DMS53 (cell line): ENCODE measurements at places on chromosomes 12 and 14.
A peak's percentile ranks its signal among the peaks of the same experiment; 100 is the strongest.

DNA sequence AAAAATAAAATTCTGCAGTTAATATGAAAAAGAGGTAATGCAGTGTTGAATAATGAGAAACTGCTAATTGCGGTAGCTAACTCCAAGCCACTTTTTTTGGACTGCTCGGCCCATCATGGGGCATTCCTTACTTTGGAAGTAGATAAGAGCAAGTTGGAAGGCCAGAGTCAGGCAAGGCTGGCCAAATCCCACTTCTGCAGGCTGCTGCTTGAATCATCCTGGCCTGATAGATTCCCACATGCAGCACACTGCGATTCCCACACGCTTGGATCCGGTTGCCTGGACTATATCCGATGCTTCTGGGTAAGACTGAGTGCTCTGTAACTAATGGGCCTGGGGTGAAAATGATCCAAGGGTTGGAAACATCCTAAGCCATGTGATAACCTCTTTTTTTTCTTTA, 10.6 kb downstream of the EIF2B2 start:
- DNase-seq, result no peak

DNA sequence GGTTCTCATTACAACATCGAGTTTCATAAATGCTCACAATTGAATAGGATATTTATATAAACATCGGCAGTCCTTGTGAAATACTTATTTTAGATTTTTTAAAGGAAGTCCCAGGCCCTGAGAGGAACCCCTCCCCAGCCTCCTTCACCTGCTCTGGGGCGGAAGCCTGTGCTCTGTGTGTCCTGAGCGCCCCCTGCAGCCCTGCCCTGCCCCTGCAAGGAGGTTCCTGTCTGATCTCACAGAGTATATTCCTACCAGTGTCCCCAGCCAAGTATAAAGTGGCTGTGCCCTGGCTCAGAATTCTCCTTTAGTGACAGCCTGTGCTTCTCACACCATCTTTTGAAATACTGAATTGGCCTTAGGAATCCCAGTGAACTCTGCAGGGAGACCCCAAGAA, 659.5 kb downstream of the TMEM121 start:
- DNase-seq, result no peak

- no peak for DNase-seq
These were observed 16.2 kb upstream of the PLEKHG3 start for GRCh38 chr14:64688031-64688430.

- peak; percentile 34 for DNase-seq
These were observed 45.5 kb downstream of the PAWR start for GRCh38 chr12:79645235-79645630.

DNA sequence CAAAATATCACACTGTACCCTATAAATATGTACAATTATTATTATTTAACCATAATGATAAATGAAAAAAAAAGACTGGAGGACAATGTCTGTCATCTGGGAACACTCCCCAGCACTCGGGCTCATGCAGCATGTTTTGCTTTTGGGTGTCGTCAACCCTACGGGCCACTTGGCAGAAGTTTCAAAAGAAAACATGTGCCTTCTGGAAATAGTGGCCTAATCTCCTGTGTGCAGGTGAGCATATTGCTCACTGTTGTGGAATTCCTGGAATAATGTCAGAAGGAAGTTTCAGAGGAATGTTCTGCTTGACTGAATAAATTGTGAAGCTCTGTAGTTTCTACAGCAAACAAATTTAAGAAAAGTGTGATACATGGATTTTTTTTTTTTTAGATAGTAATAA, 298.3 kb downstream of the SSPN start:
- no peak for DNase-seq

GRCh38 chr12:103269946-103270345, 225.8 kb downstream of the C12orf42 start:
- DNase-seq, result peak; percentile 83

GRCh38 chr14:100473249-100473648, 114.0 kb downstream of the BEGAIN start:
- peak; percentile 22 for DNase-seq
